Stimulated activated CD4-positive, alpha-beta T cell treated with anti-CD3 and anti-CD28 coated beads, TNF-alpha, amount 100 ng/mL, for 4 hours (primary cell): ENCODE measurements at places on chromosomes 6 and 20.

GRCh38 chr20:20436689-20437088 is 68.8 kb downstream of the INSM1 start:
- DNase-seq = no peak

GRCh38 chr20:51861726-51862466 is 59.6 kb upstream of the SALL4 start:
- DNase-seq = no peak

GRCh38 chr6:168016176-168016620 is 18.7 kb downstream of the KIF25 start:
- DNase-seq = no peak

GRCh38 chr6:15506066-15506465 is 156.8 kb downstream of the DTNBP1 start:
- no peak for DNase-seq
